Fibroblast of pulmonary artery (primary cell): ENCODE measurements at places on chromosomes 1 and 21.
A peak's percentile ranks its signal among the peaks of the same experiment; 100 is the strongest.

- no peak for DNase-seq
Measured at GRCh38 chr1:208170252-208170651, 73.9 kb downstream of the PLXNA2 start.

GRCh38 chr1:226223157-226223785 lies at the start of gene MIXL1:
TSS of gene MIXL1 (plus strand) at chr1:226223664. CDS start at chr1:226223682, 18 bp downstream.
- no peak for DNase-seq

- DNase-seq: peak; percentile 36
Measured at GRCh38 chr1:226660410-226661182, 78.5 kb downstream of the ITPKB start.

DNA sequence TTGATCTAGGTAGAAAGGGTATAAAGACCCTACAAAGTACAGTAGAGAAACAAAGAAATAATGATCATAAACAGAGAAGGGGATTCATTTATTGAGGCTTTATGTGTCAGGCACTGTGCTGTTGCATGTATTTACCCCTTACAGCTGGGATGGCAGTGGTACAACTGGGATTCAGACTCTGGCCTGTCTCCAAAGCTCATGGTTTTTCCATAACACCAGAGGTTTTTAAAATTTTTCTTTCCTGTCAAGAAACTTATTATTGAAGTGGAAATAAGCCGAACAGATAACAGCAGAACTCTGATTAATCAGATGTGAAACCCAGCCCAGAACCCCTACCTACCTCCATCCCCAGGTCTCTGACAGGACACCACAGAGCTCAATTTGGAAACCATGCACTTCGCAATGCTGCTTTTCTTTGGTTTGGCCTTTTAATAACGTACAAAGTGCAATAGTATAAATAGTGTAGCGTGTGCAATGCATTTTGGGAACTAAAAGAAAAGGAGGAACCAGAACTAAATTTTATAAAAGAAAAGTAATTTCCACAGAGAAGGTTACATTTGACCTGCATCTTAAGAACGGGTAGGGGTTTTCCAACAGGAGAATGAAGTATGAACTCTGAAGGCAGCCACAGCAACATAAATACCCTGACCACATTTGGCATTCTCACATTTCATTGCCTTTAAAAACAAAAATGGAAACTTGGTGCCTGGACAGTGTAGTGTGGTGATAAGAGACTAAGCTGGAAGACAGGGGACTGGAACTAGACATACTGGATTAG lies 92.0 kb upstream of the S1PR1 start:
- no peak for DNase-seq

GRCh38 chr1:229693129-229693900 lies 67.3 kb downstream of the URB2 start:
- no peak for DNase-seq

GRCh38 chr1:158274797-158275196 lies 14.9 kb upstream of the CD1C start:
- DNase-seq: no peak

- no peak for DNase-seq
Measured at GRCh38 chr1:29948581-29948980, 712.3 kb downstream of the PTPRU start.

- DNase-seq: no peak
Measured at GRCh38 chr21:42654179-42654912, 925 bp downstream of the PDE9A start.

DNA sequence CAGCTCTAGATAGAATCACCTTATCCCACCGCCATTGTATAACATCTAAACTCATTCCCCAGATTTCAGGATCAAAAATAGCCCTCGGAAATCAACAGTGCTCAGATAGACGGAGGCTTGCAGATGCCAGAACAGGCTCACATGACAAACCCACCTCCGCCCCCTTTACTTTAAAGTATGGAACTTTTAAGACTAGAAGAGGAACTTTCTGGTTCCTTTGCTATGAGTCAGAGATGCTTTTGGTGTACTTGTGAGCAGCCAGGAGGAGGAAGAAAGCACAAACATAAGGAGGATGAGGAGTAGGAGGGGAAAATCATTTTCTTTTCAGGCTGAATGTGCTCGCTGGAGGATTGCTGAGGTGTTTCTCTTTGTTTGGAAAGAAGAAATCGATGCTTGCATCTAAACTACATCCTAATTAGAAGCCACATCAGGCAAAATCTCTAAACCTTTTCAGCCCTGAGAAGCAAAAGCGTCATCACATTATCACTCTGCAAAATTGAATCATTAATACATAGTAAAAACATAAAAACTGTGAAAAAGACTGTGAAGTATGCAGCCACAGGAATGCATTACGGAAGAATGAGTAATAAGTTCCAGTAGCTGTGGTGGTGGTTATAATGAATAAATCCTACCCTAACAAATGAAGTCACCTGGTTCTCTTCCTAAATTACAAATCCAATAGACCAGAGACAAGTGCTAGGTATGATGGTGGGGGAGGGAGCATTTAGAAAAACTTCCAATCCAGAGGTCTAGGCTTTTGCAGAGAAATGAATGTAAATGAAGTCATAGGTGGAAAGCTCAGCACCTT lies 251.3 kb downstream of the KCNH1 start:
- DNase-seq: no peak

DNA sequence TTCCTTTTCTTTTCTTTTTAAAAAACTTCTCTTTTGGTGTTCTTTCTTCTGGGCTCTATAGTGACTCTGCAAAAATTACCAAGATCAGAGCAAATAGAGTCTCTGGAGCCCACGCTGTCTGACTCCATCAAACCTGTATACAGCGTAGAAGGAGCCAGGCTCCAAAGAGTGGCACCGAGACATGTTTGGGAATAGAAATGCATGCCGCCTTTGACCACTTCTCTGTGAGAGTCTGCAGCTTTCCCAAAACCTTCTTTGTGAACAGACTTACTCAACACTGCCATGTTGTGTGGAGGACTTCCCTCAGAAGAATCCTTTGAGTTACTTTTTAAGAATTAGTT lies 55.3 kb downstream of the GORAB start:
- no peak for DNase-seq

GRCh38 chr1:46549697-46550681 lies 1.5 kb downstream of the KNCN start:
- DNase-seq: peak; percentile 62

DNA sequence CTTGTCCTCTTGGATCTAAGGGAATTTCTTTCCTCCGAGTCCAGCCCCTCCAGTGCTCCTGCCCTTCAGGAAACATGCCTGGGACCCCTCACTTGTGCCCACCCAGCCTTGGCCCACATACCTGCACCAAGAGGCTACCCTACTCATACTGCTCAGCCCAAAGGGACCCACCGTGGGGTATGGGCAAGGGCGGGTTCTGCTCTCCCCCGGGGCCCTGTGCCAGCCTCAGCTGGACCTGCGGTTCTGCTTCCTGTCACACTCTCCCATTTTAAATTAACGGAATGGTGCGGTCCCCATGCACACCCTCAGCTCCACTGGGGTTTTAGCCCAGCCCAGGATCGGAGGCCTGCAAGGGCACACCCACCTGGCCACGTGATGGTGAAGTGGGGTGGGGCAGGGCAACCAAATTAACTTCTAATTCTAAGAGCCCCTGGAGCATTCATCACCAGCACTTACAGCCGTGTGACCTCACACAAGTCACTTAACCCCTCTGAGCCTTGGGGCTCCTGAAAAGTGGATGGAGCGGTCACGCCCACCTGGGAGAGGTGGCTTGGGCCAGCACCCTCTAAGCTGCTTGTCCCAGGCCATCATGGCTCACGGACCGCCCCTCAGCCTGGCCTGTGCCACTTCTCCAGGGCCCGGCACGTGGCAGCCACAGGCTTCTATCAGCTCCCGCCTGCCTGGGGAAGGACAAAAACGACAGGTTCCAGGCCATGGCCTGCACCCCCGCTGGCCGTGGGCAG lies 28.3 kb downstream of the TP73 start:
- no peak for DNase-seq

GRCh38 chr1:58592522-58593134 lies 15.6 kb upstream of the TACSTD2 start:
- DNase-seq: peak; percentile 89

DNA sequence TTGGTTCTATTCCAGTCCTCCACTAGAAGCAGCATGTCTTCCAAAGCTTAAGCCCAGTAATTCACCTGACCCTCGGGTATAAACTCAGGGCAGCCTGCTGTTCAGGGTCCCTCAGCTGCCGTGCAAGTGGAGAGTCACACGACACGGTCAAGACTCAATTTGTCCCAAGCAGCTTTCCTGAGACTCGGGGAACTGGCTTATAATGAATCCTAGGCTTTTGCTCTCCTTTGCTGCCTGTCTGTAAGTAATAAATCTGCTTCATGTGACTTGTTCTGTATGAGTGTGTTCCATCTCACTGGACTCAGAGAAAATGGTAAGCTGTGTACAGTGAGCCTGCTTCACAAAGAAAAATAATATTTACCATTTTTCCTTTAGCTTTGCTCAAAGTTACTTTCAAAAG lies 119.8 kb downstream of the CYYR1 start:
- no peak for DNase-seq

DNA sequence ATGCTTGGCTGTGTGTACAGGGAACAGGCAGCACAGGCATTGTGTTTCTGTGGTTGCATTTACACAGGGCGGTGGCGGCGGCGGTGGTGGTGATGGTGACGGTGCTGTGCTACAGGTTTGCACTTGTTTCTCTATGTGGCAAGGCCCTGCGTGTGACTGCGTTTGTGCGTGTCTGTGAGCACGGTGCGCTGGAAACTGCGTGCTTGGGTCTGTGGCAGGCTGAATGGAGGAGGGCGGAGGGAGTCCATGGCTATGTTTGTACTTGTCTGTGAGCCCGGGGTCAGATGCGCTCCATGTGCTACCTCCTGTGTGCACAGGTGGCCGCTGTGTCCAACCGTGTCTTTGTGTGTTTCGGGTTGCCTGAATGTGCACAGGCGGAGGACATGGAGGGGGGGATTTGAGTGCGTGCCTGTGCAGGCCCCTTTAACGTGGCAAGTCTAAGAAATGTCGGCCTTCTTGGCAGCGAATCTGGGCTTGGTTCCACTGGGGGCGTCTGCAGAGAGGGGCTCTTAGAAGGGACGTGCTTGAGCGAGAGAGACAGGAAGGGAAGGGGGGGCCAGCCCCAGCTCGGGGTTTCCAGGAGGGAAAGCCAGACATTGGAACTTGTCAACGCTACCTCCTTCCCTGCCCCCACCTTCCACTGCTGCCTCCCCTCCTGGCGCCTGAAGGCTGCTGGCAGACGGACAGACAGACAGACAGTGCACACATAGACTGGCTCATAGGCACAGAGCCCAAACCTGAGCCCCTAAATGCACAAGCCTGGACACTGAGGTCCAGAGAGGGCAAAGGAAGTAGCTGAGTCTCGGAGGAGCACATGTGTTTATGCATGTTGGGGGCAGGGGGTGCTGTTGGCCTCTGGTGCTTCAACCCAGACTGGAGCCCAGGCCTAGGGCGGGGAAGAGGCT lies 32.7 kb upstream of the WASF2 start:
- DNase-seq: peak; percentile 41

DNA sequence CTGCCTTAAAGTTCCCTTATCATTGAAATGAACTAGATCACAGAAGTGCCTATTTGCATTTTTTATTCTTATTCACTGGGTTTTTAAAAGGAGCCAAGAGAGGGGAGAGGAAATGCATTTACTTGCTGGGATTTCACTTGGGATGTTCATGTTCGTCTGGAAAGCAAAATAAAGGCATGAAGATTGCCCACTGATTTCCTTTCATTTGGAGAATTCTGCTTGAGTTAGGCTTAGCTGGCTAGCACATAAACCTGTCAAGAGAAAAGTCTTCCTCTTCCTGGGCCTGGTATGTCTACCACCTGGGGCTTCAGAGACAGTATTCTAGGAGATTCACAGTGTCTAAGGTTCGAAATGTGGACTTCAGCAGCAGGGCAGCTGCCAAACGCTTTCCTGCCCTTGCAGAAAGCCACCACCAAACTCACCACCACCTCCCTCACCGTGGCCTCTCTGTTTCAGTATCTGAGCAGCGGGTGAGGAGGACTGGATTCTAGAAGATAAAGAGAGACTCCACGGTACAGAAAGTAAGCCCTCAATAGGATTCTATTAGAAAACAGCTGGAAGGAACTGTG lies 44.5 kb downstream of the HIVEP3 start:
- DNase-seq: no peak

- no peak for DNase-seq
Measured at GRCh38 chr1:93506126-93506525, 58.2 kb downstream of the FNBP1L start.

DNA sequence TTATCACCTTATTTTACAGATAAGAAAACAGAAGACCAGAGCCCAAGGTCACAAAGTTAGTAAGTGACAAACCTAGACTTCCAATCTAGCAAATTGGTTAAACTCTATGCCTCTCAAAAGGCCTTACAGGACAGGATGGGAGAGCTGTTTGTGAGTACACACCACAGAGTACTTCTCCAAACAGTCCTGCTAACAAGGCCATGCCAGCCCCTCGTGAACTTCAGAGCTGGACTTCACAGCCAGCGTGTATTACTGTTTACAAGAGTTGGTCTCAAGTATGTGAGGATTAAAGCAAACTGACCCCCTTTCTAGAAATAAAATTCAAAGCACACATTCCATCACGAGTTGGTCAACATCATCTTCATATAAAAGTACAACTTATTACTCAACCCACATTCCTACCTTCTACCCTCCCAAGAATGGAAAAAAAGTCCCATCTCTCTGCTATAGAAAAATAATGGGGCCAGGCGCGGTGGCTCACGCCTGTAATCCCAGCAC lies 19.8 kb upstream of the UBR4 start:
- no peak for DNase-seq

DNA sequence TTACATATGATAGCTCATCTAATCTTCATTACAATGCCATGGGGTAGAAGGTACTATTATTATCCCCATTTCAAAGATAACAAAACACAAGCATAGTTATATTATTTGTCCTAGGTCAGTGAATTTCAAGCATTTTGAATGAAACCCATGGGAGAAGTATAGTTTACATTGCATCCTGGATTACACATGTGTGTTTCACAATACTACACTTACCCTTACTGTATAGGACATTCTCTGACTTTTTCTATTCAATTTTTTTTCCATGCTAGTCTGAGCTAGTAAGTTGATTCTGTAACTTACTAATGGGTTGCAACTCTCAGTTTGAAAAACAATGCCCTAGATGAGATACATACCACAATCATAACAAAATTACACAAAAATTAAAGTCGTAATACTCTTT lies 8.7 kb upstream of the GPX7 start:
- no peak for DNase-seq

DNA sequence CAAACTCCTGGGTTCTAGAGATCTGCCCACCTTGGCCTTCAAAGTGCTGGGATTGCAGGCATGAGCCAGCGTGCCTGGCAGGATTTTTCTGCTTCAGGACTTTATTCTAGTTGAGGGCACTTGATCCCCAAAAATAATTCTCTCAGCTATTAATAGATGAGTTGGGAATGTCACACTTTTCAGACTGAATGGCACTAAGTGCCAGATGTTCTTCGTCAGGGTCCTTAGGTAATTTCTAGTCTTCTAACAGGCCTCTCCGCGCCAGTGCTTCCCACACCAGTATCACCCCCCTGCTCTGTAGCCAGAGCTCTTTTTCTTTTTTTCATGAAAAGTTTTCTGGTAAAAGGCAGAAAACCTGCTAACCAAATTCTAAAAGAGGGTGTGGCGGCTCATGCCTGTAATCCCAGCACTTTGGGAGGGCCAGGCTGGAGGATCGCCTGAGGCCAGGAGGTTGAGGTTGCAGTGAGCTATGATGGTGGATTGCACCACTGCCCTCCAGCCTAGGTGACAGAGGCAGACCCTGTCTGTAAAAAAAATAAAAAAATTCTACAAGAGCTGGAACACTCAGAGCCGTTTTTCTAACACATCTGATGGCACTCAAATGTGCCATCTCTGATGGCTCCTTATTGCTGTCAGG lies 6.1 kb upstream of the SARS1 start:
- no peak for DNase-seq

- DNase-seq: no peak
Measured at GRCh38 chr1:117452216-117452615, 85.0 kb downstream of the MAN1A2 start.

- no peak for DNase-seq
Measured at GRCh38 chr1:65921446-65921845, 128.8 kb downstream of the PDE4B start.

- no peak for DNase-seq
Measured at GRCh38 chr1:27515626-27516025, 25.7 kb upstream of the WASF2 start.
